Airway epithelial cell (primary cell): ENCODE measurements at places on chromosomes 1 and 21. TPM values are rescaled to one million over a fixed set of nuclear protein-coding genes. Genes with fewer than 3 reads are reported as not detected.

The GREM2 gene
- total RNA-seq, result not detected in 2 replicates

The CFHR5 gene
- total RNA-seq, result not detected in 2 replicates

The FALEC gene
- 0.63 TPM in 1 of 2 replicates, not detected in the other for total RNA-seq

The ATP1A4 gene
- not detected in 2 replicates for total RNA-seq

The GSTM4 gene
- 5.1 and 8.5 TPM in 2 replicates for total RNA-seq

The CELSR2 gene
- total RNA-seq, result 41.3 and 56.1 TPM in 2 replicates

The GSTM1 gene
- total RNA-seq, result 10.8 and 18.5 TPM in 2 replicates

The CLCN6 gene
- total RNA-seq, result 4.4 and 7.1 TPM in 2 replicates

The TNFRSF4 gene
- not detected in 2 replicates for total RNA-seq

The SPRR2A gene
- 8.3 and 8.4 TPM in 2 replicates for total RNA-seq

The MTF1 gene
- 2.5 and 4.4 TPM in 2 replicates for total RNA-seq

The TRIM45 gene
- 0.65 and 1.7 TPM in 2 replicates for total RNA-seq

The PRR9 gene
- not detected in 2 replicates for total RNA-seq

The MEGF6 gene
- 0.99 and 1.6 TPM in 2 replicates for total RNA-seq

The CELA3A gene
- not detected in 2 replicates for total RNA-seq

The FCGR2B gene
- not detected in 2 replicates for total RNA-seq

The TP73 gene
- total RNA-seq, result 6.1 and 9.5 TPM in 2 replicates

The FAM43B gene
- total RNA-seq, result 0.07 TPM in 1 of 2 replicates, not detected in the other

The SMIM1 gene
- 0.79 and 3.6 TPM in 2 replicates for total RNA-seq
